ENCODE measurements at places on chromosomes 7 and 10. TPM values are rescaled to one million over a fixed set of nuclear protein-coding genes. Genes with fewer than 3 reads are reported as not detected.

DNA sequence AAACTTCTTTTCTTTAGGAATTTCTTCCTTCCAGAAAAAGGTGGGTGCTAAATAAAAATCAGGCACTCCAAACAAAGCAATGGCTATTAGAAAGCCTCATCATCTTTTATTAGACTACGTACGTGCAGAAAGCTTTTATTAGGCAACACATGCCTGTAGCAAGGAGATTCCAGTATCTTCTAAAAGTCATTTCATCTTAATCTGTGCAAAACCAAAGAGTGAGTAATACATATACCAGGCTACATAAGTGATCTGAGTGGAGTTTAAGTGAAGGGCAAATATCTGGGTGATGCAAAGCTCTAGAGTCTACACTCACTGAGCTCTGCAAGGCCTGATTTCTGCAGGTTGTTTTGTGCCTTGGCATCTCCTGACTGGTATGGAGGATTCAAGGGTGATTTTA lies 231.7 kb downstream of the ELMO1 start:
- ATAC-seq: no peak

GRCh38 chr7:64300641-64301405 lies 12.9 kb upstream of the ZNF736 start:
- peak; percentile 73 for ATAC-seq

DNA sequence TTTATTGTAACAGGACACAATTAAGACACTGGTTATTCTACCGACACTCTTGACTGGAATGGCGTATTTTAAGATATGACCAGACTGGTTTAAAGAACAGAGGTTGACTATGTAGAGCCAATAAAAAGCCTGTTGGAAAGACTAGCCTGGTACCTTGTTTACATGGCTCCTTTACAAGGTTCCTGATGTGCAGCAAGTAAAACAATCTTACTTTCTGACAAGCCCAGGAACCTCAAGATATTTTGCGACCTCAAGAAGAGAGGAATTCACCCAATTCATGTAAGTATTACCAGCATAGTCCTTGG lies 14.1 kb downstream of the LARP4B start:
- ATAC-seq: no peak

GRCh38 chr10:31908157-31908556 lies 20.5 kb downstream of the ARHGAP12 start:
- ATAC-seq: no peak

- ATAC-seq: peak; percentile 71
These were observed 107.4 kb upstream of the GLCCI1 start for GRCh38 chr7:7861211-7861633.

DNA sequence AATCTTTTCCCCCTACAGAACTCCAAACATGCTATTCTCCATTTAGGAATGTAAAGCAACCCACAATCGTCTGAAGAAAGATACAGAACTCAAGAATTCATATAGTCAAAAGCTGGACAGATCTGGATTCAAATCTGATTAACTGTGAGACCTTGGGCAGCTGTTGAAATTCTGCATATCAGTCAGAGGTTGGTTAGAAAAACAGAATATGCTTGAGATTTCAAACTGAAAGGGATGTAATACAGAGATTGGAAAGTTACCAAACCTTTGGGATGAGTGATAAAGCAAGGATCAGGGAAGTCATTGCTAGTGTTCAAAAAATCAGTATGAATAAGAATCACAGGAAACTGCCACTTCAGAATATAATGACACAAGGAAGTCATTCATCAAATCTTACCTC lies 406.6 kb downstream of the HTR7 start:
- ATAC-seq: no peak

GRCh38 chr10:28624351-28624750 lies 53.0 kb upstream of the BAMBI start:
- peak; percentile 17 for ATAC-seq

DNA sequence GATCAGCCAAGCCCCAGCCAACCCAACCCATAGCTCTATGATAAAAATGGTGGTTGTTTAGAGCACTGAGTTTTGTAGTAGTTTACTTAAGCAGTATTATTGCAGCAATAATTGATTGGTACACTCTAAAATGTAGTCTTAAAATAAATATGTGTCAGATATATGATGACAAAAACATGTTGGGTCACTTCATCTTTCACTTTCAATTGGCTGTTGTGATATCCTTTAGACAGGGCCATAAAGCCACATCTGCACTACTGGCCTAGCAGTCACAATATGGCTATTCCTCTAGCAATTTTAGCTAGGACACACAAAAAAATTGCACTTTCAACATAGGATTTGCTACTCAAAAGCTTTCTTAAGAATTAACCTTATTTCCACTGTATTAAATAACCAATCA lies 5.9 kb upstream of the CAV1 start:
- no peak for ATAC-seq

GRCh38 chr7:70421319-70421718 lies 710.6 kb upstream of the GALNT17 start:
- ATAC-seq: no peak

- ATAC-seq: no peak
These were observed 24.3 kb downstream of the RBM20 start for GRCh38 chr10:110668443-110668842.

GRCh38 chr7:27885652-27886051 lies 145.7 kb downstream of the TAX1BP1 start:
- ATAC-seq: no peak

- no peak for ATAC-seq
These were observed 429.2 kb downstream of the SORCS3 start for GRCh38 chr10:105070249-105070648.

GRCh38 chr7:73734619-73735527 lies 3.7 kb downstream of the ABHD11 start:
- ATAC-seq: peak; percentile 71

GRCh38 chr7:22944510-22944909 lies 69.4 kb downstream of the HYCC1 start:
- ATAC-seq: no peak

- ATAC-seq: peak; percentile 38
These were observed 15.2 kb downstream of the ZCWPW1 start for GRCh38 chr7:100413346-100413745.

DNA sequence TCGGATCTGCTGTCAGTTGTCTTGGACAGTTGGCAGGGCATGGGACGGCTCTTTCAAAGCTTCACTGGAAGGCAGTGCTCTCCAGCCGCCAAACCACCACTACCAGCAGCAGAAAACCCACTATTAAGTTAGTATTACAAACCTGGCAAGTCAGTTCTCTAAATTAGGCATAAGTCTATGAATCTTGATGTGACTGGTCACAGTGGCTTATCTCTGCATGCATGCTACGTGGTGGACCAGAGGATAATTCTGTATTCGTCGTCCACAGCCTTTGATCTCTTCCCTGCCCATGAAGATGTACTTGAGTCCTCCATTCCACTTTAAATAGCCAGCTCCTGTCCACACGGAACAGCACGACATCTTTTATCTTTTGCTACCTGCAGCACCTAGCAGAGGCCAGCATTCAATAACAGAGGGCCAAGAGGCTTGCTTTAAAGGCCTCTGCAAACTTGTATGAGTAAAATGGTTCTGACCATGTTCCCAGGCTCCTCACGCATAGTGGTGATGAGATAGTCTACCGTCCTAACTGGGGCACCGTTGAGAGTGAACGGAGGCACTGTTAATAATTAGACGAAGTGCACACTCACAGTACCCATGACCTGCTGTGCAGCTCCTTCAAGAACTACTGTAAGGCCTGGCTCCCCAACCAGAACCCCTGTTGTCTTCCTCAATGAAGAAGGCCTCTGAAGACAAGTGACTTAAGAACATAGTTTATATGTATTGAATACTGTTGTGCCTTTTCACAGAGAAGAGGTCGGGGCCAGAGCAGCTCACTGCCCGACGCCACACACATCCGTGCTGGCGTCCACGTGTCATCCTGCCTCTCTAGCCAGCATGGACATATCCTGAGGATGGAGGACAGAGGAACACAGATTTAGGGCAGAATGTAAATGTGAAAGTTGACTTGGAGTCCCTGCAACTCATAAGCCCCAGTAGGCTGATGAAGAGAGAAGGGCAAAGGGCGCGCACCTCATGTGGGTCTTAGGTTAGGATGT lies 1.0 kb downstream of the GPR146 start:
- ATAC-seq: no peak

GRCh38 chr10:31142026-31142425 lies 110.4 kb upstream of the ZNF438 start:
- ATAC-seq: no peak

GRCh38 chr7:154794147-154794780 lies 208.7 kb downstream of the PAXIP1 start:
- peak; percentile 28 for ATAC-seq

GRCh38 chr7:155374276-155375252 lies 76.9 kb downstream of the INSIG1 start:
- no peak for ATAC-seq

- ATAC-seq: no peak
These were observed 35.7 kb downstream of the SEMA3E start for GRCh38 chr7:83613232-83613631.

DNA sequence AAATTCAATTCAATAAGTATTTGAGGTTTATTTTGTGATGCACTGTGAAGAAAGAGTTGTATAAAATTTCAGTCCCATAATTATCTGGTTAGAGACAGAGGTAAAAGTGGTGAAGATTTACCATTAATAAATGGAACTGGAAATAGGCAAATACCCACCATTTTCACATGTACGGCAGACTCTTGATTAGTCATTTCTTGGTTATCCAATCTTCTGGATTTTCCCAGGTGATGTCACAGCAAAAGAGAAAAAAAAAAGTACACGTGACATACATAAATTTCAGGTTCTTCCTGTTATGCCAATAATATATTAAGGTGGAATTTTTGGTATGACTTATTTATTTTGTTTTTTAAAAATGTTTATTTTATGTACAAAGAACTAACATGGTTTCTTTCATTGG lies 26.8 kb downstream of the NT5C3A start:
- no peak for ATAC-seq

DNA sequence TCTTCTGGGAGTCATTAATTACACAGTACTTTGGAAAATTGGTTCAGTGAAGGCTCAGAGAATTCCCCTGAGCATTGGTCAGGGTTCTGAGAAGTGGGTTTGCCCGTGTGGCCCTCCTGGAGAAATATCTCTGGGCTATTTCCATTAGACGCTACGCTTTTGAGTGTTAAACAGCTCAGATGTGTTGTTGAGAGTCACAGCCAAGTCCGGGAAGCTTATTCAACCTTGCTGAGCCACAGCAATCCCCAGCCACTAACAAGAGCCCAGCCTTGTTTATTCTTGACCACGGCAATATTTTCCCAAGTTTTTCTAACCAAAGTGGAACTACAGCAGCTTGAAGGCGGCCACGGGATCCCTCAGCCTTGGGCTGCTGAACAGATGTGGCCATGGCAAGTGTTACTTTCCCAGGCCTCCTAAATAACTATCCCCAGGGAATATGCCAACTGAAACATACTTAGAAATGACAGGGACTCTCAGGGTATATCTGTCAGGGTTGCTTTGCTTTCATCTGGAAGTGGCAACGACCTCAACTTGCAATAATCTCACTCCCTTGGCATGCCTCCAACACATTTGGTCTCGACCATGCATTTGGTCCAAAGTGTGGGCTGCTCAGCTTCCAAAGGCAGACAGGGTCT lies 214.7 kb downstream of the EMX2 start:
- no peak for ATAC-seq

- peak; percentile 40 for ATAC-seq
These were observed 98.9 kb upstream of the TCF7L2 start for GRCh38 chr10:112851181-112851580.

GRCh38 chr10:70432101-70432500 lies 9.4 kb downstream of the NODAL start:
- ATAC-seq: no peak

DNA sequence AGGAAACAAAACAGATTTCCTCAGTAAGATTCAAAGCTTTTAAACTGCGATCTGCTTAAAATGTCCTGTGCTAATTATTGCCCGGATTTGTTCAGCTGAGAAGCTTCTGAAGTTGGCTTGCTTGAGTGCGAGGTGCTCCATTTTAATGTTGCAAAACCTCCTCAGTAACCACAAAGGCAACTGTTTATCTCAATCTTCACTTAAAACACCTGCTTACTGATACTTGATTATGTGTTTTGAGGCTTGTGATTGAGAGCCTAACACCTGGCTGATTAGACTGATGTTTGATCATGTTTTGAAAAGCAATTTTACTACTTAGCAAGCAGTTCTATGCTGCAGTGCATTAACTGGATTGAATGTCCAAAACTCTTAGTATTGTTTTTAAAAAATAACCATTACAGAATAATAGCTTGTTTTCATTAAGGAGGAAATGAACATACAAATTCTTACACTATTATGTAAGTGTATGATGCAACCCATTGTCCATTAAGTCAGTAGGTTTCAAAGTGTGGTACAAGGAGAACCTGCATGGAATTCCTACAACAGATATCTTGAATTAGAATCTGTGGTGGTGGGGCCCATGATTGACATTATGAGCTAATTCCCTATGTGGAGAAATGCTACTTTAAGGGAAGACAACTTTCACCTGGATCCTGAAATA lies 96.9 kb upstream of the FAM180A start:
- peak; percentile 32 for ATAC-seq

DNA sequence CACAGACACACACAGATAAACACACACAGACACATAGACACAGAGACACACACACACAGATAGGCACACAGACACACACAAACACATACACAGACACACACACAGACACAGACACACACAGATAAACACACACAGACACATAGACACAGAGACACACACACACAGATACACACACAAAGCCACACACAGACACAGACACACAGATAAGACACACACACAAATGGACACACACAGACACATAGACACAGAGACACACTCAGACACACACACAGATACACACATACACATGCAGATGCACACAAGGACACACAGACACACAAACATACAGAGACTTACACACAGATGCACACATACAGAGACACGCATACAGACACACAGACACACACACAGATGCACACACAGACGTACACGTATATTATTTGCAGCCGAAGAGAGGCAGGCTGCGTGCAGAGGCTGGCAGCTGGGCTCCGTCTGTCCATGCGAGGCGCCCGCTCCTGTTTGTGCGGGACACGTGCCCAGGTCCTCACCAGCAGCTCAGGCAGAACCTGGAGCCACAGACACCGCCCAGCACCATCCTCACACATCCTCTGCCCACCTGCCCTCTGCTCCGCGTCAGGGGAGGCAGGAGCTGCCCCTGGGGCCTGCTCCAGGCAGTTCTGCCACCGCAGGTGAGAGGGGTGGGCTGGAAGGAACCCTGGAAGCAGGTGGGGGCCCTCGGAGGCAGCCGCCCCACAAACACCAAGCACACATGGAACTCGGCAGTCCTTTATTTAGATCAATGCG lies 1.2 kb downstream of the CALML5 start:
- no peak for ATAC-seq

The ZNF117 gene
- total RNA-seq: 10.7 TPM

The CDC14C gene
- not detected for total RNA-seq

The SFTPA1 gene
- total RNA-seq: 0.32 TPM

The NPC1L1 gene
- total RNA-seq: not detected

The ADCYAP1R1 gene
- 0.12 TPM for total RNA-seq

The C7orf33 gene
- total RNA-seq: not detected

The COL13A1 gene
- 0.92 TPM for total RNA-seq

The NUP205 gene
- total RNA-seq: 62.4 TPM

The PAPSS2 gene
- 10.4 TPM for total RNA-seq

The SLC29A3 gene
- total RNA-seq: 0.92 TPM

The IMMP2L gene
- total RNA-seq: 8.8 TPM

The AHR gene
- total RNA-seq: 34.3 TPM

Data from esophagus mucosa (tissue), 1 donor.